NCI-H2081 (cell line): ENCODE measurements at places on chromosomes 3 and 15.
A peak's percentile ranks its signal among the peaks of the same experiment; 100 is the strongest.

DNA sequence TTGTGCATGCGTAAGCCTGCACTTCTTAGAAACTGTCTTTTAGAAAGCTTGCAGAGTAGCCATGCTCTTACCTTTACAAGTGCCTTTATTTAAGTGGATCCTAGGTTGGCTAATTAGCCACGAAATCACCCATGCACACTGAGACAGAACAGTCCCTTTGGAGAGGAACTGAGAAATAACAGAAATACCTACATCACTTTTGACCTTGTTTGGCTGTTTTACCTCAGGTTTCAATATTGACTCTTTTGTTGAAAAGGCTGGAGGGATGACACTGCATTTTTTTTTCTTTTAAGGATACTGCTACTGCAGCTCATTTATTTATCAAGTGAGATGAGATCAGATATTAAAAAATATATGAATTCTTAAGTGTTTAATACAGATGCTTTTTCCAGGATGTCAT, 155.6 kb upstream of the GOLIM4 start:
- DNase-seq, result no peak

- peak; percentile 19 for DNase-seq
Observed at GRCh38 chr15:78315686-78316282, 16.4 kb upstream of the SKIC8 start.

DNA sequence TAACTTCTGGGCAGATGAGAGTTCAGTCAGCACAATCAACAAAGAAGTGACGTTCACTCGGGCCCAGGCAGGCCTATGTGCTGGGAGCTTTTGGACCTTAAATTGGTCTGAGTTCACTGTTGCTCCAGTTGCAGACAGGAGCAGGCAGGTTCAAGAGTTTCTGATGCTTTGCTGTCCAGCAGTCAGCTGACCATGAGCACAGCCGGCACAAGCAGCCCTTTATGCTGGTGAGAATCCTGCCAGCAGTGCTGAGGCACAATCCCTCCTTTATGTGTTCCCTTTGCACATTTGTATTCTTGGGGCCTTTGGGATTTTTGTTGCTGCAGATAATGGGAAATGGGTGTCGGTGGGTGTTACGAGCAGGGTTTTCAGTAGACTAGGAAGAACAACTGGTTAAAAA, 81.2 kb upstream of the GOLGA8J start:
- no peak for DNase-seq

GRCh38 chr15:78067328-78068228, 9.9 kb downstream of the TBC1D2B start:
- no peak for DNase-seq

DNA sequence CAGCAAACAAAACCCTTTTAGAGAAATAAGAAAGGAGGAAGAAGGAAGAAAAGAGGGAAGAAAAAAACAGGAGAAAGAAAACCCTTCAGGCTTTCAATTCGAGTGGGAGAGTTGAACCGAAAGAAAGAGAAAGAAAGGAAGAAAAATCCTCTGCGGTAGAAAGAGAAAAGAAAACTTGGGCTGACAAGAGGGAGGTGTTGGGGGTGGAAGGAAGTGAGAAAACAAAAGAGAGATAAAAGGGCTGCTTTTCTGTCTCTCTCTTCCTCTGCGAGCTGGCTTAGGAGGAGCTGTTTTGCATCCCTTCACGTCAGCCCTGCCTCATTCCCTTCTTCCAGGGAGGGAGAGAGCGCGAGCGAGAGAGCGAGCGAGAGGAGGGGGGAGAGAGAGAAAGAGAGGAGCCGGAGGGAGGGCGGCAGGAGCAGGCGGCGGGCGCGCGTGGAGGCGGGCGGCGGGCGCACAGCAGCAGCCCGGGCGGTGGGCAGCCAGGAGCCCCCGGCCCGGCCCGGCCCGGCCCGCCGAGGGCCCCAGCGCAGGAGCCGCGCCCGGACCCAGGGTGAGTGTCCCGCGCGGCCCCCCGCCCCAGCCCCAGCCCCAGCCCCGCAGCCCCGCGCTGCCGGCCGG, at the start of gene ZNF710:
Gene ZNF710 (plus strand): TSS at position 263 of the 621 bp plus-strand sequence. CDS start 65,814 bp downstream, outside the sequence.
- DNase-seq, result no peak

- no peak for DNase-seq
Observed at GRCh38 chr15:87031540-87032230, 952.0 kb downstream of the AGBL1 start.
